ENCODE measurements at places on chromosomes 3 and 15.

GRCh38 chr3:171356251-171356650, 104.0 kb downstream of the TNIK start:
- no peak for DNase-seq

DNA sequence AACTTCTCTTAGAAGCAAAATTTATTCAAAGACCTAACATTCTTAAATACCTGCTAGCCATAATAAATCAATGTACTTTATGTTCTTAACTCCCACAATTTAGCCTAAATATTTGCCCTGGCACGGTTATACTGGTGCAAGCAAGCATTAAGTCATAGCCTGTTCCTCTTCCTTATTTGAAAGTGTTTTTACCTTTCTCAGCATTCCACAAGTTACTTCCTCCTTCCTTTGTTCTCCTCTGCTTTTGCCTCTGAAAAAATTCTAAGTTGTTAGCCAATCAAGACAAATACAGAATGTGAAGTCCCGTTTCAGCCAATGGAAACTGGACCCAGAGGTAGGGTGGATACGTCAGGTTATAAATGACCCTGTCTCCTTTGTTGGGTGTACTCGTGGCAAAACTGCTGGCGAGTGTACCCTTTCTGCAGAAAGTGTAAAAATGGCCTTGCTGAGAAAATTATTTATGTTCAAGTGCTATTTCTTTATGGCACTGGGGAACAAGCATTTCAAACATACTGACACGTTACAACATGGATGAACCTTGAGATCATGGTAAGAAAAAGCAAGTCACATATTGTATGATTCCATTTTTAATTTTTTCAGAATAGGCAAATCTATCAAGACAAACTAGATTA, 3.1 kb upstream of the TATDN2 start:
- no peak for DNase-seq

DNA sequence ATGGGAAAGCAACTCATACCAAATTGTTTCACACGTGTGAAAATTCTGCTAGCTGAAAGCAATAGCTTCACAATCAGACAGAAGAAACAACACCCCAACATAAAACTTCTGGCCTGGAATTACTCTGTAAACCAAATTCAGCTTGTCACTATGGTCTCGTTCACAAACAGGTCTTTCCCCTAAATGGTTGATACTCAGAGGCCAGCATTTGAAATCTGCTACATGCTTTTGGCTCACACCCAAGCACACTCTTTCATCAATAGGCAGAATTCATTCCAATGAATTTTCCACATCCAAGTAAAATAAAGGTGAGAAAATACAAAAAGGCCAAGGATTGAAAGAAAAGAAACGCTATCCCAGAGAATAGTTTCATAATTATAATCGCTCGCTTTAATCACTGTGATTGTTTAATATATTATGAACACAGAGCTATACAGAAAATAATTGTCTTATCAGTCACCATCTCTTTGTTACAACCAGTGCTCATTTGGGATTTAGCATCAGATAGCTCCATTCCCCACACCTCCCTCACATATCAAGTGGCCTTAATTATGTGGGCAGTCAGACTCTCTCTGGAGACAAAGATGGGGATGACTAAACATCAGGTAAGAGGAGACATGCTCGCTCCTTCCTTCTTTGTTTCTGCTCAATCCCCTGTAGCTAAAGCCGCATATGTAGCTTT, 503.8 kb upstream of the ARRDC4 start:
- no peak for DNase-seq

- DNase-seq: peak; percentile 82
Observed at GRCh38 chr3:66138336-66139313, 82.2 kb upstream of the SLC25A26 start.

DNA sequence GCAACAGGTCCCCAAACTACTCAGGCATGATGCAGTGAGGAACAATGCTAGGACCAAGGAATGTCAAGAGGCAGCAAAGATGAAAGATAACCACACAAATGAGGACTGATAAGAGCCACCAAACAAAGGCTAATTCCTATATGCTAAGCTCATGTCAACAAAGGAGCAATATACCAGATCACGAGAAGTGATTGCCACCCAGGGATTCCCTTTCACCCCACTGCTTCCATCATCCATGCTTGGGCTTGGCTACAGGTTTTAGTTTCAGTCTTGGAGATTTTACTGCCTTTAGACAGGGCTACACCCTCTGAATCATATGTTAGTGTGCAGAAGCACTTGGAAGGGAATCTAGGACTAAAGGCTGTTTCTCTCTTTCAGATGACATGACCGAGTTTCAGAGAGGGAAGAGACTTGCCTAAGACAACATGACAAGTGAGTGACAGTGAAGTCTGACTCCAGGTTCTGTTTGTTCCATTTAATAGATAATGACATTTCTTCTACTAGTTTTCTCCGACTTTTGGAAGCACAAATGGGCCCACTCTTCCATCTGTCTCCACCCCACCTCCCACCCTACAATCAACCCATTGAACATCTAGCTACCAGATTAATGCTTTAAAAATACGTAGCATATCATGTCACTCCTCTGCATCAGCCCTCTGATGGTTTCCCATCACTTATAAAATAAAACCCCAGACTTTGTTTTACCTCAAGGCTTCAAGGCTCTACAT, 173.5 kb upstream of the LRRN1 start:
- DNase-seq: peak; percentile 73

GRCh38 chr15:98420837-98421236, 227.5 kb upstream of the IGF1R start:
- no peak for DNase-seq

DNA sequence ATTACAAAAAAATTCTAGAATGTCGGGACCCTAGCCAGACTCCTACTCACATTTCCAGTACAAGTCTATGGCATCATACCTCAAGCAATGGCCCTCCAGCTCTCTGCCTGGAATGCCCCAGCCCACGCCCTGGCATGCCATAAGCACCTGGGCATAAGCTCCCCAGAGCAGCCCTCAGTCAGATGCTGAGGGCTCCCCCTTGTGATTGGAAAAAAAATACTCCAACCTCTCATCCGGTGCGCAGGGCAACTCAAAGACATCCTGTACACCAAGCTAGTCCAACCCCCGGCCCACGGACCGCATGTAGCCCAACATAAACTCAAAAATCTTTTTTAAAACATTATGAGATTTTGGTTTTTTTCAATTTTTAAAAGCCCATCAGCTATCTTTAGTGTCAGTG, 115.4 kb downstream of the NEK10 start:
- DNase-seq: peak; percentile 74

GRCh38 chr3:3778216-3778615, 21.0 kb upstream of the LRRN1 start:
- no peak for DNase-seq

DNA sequence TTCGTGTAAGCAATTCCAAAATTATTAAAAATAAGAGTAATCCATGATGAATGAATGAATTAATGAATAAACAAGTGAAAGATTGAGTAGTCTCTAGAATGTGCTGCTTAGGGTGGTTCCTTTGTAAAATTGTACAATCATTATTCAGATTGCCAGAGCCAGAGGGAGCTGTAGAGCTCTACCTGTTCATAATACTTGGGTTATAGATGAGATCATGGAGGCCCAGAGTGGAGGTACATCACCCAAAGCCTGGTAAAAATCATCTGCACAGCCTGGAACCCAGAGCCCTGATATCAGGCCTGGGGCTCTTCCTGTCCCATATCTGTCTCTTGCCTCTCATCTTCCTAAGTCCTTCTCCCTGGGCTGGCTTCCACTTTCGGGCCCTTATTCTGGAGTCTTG, 297.2 kb downstream of the RPLP1 start:
- DNase-seq: no peak

GRCh38 chr15:25572191-25572590, 133.4 kb upstream of the UBE3A start:
- no peak for DNase-seq

DNA sequence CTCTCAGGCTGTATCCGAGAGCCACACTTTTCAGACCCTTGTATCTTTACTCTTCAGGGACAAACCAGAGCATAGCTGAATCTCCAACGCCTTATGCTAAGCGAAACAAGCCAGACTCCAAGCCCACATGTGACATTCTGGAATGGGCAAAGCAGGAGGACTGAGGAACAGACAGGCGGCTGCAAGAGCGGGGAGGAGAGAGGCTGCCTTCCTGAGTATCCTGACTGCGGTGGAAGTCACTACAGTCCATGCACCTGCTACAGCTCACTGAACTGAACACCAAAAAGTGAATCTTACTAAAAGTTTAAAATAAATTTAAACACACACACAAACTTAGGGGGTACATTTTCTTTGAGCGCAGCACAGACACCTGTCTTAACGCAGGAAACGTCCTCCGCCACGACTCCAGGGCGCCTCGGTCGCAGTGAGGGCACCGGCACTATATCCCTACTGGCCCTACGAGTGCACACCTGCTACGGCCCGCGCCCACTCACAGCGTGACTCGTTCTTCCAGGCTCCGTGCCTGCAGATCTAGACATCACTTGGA, 1.4 kb downstream of the CYFIP1 start:
- peak; percentile 50 for DNase-seq

DNA sequence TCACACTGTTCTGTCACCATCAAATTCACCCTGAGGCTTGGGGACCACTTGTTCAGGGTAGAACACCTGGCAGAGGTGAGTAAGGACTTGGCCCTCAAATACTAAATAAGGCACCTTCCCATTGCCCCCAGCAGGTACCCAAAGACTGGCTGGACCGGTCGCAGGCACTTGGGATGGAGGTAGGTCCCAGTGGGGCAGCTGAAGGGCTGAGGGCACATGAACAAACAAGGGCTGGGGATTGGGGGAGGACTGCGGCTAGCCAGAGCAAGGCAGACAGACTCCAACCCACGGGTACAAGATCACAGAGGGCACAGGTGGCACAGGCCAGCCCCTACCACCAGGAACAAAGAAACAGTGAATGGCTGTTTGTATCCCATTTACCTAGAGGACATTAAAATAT, 1.9 kb downstream of the MRPS25 start:
- DNase-seq: no peak

- DNase-seq: no peak
Observed at GRCh38 chr3:99324636-99325203, 313.7 kb upstream of the COL8A1 start.

DNA sequence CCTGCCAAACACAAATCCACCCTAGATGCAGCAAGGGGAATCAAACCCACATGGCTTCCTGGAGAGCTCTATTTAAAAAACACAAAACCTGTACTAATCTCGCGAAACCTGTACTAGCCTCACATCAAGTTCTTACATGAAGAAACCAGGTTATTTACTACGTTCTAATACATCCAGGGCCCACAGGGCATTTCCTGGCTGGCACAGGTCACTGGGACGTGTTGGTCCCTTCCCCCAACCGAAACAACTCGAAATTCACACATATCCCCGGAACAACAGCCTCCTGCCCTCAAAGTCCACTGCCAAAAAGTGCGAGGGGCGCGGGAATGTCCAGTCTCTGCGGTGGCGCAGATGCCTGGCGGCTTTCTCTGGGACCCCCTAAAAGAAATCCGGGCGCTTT, 955 bp downstream of the CDCP1 start:
- no peak for DNase-seq

DNA sequence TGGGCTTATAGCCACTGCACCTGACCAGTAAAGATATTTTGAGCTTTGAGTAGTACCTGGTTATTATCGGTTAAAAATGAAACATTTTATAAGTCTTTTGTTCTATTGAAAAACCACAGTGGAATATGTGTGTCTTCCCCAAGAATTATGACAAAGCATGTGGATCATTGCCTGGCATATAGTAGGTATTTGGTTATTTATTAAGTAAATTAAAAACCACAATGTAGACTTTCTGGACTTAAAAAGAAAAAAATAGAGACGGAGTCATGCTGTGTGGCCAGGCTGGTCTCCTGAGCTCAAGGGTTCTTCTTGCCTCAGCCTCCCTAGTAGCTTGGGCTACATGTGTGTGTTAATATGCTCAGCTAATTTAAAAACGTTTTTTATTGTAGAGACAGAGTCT, 43.5 kb downstream of the UBE2E2 start:
- DNase-seq: no peak

- peak; percentile 91 for DNase-seq
Observed at GRCh38 chr3:129195731-129196256, 12.1 kb upstream of the CNBP start.

DNA sequence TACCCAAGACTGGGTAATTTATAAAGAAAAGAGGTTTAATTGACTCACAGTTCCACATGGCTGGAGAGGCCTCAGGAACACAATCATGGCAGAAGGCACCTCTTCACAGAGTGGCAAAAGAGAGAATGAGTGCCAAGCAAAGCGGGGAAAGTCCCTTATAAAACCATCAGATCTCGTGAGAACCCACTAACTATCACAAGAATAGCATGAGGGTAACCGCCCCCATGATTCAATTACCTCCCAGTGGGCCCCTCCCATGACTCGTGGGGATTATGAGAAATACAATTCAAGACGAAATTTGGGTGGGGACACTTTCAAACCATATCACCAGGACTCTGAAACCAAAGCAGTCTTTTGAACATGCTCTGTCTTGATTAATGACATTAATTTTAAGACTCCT, 7.0 kb downstream of the RTP3 start:
- no peak for DNase-seq

- peak; percentile 19 for DNase-seq
Observed at GRCh38 chr3:194893121-194893987, 207.7 kb downstream of the FAM43A start.

DNA sequence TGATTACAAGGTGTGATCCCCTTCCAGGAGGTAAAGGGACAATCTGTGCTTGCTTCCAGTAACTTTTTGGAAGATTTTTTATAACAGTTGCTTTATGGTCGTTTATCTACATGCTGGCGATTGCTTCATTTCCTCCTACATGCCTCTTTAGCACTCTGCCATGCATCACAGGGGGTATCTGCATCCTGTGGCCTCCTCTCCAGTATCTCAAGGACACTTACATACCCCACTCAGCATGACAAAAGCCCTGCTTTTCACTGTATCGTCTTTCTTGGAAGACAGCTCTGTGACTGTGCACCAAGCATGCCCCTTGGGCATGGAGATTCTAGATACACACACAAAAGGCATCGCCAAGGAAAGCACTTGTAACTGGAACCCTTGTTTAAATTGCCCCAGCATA, 25.3 kb downstream of the CAPN3 start:
- no peak for DNase-seq

- no peak for DNase-seq
Observed at GRCh38 chr3:30832961-30833575, 61.4 kb downstream of the GADL1 start.

DNA sequence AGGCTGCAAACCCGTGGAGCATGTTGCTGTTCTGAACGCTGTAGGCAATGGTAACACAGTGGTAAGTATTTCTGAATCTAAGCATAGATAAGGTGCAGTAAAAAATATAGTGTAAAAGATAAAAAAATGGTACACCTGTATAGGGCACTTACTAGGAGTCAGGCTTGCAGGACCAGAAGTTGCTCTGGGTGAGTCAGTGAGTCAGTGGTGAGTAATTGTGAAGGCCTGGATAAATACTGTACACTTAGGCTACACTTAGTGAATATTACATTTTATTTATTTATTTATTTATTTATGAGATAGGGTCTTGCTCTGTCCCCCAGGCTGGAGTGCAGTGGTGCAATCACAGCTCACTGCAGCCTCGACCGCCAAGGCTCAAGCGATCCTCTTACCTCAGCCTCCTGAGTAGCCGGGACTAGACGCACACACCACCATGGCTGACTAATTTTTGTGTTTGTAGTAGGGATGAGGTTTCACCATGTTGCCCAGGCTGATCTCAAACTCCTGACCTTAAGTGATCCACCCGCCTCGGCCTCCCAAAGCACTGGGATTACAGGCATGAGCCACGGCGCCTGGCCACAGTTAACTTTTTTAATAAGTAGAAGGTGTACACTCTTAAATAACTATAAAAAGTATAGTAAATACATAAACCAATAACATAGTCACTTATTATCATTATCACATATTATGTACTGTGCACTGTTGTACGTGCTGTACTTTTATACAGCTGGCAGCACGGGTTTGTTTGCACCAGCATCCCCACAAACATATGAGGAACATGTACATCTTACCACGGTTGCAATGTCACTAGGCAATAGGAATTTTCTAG, 155.1 kb downstream of the IGF1R start:
- peak; percentile 44 for DNase-seq

All from islet precursor cell (in vitro differentiated cells).